T-helper 17 cell (primary cell): ENCODE measurements at places on chromosomes 6 and 20. TPM values are rescaled to one million over a fixed set of nuclear protein-coding genes. Genes with fewer than 3 reads are reported as not detected.

- DNase-seq: no peak
These were observed 127.8 kb downstream of the CD109 start for GRCh38 chr6:73823832-73824231.

DNA sequence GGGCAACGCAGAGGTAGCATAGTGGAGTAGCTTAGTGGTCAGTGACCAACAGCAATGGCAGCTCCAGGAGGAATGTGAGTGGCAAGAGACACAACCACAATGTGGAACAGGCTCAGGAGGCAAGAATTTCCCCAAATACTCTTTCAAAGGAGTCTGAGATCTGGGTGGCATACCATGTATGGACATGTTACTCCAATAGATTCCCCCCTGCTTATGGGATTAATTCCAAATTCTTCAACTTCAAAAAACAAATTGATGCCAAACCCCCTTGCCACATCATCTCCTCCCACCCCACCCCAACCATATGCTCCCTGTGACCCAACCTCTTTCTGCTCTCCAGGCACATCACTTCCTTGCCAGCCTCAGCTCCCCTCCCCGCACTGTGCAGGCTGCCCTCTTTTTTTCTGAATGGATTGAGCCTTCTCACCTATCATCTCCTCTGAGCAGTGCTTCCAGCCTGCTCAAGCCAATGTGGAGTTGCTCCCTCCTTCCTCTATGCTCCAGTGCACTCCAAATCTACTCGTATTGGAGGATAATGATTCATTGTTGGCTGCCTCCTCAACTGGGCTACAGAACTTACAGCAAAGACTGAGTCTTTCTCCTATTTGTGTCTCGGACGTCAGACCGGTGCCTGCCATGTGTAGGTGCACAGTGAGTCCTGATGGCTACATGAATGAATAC lies 93.0 kb upstream of the CEP85L start:
- no peak for DNase-seq

DNA sequence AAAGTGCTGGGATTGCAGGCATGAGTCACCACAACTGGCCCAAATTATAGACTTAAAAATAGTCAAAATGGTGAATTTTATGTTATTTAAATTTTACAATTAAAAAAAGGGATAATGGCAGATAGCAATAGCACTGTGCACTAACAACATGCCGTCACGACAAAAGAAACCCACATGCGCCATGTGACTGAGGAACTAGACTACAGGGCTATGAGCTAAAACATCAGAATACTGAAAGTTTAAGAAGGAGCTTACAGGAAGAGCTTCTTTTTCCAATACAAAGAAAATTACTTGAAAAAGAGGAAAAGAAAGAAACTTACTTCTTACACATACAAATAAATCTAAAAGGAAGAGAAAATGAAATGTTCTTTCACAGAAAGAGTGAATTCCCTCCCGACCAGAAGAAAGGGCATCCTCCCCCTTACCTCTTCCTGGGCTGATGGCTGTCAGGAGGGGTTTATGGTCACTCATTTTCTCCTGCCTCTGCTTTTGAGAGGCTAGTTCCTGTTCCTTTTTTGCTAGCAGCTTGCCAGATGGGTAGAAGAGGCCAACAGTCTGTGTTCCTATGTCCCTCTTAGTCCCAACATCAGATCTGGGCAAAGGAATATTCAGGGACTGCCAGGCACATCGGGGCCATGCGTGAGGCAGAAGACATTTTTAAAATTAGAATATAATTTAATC lies 54.5 kb downstream of the DZANK1 start:
- no peak for DNase-seq

DNA sequence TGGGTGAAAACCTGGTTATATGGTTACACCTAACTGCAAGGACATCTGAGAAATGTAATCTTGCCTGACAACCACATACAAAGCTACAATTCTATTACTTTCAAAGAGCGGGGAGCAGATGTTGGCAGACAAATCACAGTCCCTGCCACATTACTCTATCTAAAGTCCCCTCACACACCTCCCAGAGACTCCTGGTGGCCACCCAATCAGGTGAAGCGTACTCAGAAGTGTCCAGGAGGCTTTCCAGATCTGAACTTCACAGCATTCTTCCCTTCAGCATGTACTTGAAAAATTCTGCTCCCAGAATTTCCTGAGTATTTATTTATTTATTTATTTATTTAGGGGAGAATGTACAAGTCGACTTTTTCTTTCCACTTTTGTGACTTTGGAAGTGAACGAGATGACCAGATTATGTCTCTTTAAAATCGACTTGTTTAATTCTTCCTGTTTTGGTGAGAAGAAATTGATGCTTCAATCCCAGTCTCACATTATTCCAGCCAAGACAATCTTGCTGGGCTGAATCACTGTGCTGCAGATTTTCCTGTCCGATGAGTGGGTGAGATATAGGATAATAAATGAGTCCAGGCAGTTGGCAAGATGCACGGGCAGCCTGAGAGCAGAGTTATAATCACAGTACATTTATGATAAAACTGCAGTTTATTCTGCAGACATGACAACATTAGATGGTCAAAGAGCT lies 46.9 kb upstream of the POPDC3 start:
- no peak for DNase-seq

HLA-DRB5 gene
- 2.8 TPM for total RNA-seq
